ENCODE measurements at places on chromosomes 7 and 10.

- DNase-seq = no peak
These were observed 6.9 kb downstream of the CHPF2 start for GRCh38 chr7:151238924-151239836.

- no peak for DNase-seq
These were observed 154.3 kb downstream of the ARHGAP21 start for GRCh38 chr10:24569330-24569796.

DNA sequence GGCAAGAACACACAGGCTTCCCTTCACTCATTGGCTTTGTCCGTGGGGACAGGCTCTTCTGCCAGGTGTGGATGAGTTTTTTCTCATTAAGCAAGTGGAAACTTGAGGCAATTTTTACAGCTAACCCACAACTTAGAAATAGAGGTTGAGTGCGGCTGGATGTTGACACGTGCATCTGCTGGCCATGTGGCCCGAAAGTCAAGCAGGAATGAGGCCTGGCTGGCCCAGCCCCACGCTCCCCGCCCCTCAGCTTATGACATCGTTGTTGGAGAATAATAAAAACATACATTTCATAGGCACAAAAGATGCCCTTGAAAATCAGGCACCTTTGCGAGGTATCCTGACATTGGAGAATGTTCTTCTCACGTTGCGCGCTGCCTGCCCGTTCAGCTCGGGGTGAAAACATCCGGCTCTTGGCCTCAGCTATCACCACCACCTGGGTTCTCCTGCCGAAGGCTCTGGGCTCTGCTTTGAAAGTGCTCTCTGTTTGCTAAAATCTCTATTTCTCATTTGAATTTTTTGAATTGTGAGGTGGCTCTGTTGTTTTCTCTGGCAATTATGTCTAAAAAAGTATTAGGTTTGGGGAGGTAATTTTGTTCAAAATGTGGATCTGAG lies 310.7 kb downstream of the WDR37 start:
- no peak for DNase-seq

GRCh38 chr10:110376021-110376766 lies 71.5 kb upstream of the SMNDC1 start:
- DNase-seq = no peak

GRCh38 chr10:12350167-12350872 lies 973 bp downstream of the CAMK1D start:
- DNase-seq = no peak

GRCh38 chr7:20354610-20355528 lies 24.2 kb downstream of the ITGB8 start:
- DNase-seq = no peak

GRCh38 chr7:101378751-101379174 lies 16.1 kb downstream of the COL26A1 start:
- no peak for DNase-seq

DNA sequence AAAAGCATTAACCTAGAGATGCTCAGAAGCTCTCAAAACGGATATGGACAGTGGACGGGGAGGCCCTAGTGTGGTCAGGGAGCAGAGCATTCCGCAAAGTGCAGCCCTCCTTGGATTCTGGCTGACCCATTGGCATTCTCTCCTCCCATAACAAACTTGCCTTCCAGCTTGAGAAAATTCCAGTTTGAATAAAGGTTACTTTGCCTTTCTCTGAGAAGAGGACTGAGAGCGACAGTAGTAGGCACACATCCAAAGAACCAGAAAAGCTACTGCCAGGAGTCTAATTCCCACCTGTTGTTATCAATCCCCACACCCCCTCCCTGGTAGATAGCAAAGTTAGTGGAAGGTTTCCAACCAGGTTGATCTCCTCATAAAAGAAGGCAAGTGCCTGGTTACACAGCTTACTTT lies 84.7 kb upstream of the TRIL start:
- no peak for DNase-seq

DNA sequence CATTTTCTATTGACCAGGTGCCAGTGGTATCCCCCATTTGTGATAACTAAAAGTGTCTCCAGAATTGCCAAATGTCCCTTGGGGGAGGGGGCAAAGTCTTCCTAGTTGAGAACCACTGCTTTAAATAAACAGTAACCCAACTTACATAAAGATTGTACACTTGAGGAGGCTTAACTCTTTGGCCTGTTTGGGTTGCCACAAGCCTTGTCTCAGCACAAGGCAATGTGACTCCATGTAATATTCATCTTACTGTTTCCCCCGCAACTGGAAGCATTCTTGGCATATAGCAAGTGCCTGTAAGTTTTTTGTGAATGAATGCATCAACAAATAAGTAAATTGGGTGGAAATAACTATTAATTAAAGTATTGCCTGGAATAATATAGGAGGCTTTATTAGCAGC lies 108.3 kb downstream of the ANK3 start:
- DNase-seq = no peak

GRCh38 chr7:40544871-40545303 lies 410.1 kb downstream of the SUGCT start:
- DNase-seq = no peak

DNA sequence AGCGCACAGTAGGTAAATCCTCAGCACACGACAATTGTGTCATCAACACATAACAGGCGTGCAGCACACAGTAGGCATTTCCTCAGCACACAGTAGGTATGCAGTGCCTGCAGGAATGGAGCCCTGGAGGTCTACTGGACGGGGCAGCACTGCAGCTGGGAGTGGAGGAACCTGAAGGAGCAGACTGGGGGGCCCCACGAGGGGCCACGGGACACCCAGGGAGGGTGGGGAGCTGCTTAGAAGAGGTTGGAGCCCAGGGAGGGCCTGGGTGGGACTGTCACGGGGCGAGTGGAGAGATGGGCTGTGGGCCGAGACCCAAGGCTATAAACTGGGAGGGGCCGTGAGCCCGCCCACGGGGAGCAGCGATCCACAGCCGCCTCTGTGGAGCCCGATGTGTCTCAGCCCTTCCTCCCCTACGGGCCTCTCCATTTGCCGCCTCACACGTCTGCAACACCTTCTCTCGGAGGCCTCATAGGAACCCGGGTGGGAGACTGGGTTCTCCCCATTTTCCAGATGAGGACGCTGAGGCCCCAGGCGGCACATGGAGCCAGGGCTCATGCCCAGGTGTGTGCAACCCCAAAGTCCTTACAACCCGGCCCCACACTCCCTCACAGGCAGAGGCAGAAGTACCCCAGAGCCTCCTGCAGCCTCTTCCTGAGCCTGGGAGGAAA lies 101.5 kb downstream of the MICALL2 start:
- DNase-seq = no peak
